ENCODE measurements at places on chromosomes 1 and 21. TPM values are rescaled to one million over a fixed set of nuclear protein-coding genes. Genes with fewer than 3 reads are reported as not detected.

DNA sequence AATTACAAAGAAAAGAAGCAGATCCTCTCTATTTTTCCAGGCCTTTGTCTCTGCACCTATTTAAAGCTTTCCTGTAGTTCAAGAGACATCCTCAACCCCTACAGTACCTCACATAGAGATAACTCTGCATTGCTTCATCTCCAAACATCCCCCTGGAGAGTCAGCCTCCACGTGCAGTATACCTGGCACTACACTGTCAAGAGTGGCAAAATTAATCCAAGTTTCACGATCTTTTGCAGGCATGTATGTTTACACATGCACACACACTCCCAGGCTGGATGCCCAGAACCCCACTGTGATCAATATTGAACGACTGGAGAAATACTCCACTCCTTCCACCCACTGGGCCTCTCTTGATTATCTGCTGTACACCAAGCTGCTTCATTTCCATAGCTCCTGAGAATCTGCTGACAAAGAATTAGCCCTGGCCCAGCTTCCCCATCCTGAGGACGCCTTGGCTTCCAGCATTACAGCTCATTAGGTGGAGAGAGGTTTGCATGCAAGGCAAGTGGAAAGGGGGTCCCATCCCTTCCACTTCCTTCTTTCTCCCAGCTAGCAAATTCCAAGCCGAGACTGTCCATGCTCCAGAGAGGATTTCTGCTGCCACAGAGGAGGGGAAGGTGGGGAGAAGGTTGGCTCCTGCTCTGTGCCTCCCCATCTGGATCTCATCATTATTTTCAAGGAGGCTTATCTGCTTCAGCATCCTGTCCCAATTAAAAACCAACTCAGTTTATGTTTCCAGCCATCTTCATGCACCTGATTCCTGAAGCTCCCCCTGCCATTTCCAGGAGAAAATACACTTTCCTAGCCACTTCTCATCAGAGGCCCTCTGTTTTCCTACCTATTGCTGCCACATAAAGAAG is 66.5 kb upstream of the GOLT1A start:
- DNase-seq: no peak

The AQP10 gene
- not detected for total RNA-seq

- no peak for DNase-seq
These were observed 68.6 kb downstream of the TGFBR3 start for GRCh38 chr1:91817211-91817905.

The NR5A2 gene
- total RNA-seq: not detected

The HES3 gene
- total RNA-seq: not detected

DNA sequence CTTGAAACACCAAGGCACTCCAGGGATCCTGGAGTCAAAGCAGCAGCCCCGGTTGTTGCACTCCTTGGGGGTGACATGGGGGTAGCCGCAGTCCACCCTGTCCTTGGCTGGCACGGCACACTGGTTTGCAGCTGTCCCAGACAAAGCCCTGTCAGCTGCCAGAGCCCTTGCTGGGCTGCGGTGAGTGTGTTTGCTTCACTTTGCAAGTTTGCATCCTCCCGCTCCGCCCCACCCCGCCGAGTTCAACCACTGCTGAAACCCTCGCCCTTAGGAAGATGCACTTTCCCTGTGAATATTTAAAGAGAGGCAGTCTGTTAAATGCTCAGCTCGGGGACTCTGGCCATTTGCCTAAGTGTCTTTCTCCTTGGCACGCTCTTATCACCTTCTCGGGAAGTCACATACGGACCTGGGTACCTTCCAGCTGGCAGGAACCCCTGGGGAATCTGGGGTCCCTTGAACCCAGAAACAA is 1.7 kb downstream of the TFF3 start:
- DNase-seq: no peak

The C1orf53 gene
- total RNA-seq: 0.40 TPM

All from epithelial cell of proximal tubule (primary cell).